ENCODE measurements at places on chromosomes 6 and 20.

DNA sequence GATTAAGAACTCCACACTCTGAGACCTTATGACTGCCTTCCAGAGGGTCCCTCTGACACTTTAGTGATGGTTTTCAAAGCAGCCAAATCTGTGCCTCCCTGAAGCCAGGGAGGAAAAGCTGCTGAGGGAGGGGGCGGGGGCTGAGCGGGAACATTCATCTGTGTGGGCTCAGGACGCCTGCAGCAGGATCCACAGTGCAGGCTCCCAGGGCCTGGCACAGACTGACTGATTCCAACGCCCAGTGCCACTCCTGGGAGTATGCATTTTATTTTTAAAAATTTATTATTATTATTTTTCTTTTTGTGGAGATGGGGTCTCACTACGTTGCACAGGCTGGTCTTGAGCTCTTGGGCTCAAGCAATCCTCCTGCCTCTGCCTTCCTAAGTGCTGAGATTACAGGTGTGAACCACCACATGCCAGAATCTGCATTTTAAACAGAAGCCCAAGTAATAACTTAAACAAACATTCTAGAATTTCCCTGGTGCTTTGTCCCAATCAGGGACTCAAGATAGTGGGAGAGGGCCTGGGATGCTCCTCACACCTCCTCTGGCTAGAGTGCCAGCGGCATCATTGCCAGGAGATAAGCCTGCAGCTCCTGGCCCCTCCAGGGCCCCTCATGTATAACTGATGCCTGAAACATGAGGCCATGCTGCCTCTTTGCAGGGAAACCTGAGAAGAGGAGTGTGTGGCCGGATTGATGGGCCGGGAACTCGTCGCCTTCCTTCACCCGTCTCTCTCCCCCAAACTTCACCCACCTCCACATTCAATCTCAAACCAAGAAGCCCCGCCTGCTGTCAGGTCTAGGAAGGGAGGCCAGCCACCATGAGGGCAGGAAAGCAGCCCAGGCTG, 438 bp upstream of the TMC2 start:
- DNase-seq, result no peak

DNA sequence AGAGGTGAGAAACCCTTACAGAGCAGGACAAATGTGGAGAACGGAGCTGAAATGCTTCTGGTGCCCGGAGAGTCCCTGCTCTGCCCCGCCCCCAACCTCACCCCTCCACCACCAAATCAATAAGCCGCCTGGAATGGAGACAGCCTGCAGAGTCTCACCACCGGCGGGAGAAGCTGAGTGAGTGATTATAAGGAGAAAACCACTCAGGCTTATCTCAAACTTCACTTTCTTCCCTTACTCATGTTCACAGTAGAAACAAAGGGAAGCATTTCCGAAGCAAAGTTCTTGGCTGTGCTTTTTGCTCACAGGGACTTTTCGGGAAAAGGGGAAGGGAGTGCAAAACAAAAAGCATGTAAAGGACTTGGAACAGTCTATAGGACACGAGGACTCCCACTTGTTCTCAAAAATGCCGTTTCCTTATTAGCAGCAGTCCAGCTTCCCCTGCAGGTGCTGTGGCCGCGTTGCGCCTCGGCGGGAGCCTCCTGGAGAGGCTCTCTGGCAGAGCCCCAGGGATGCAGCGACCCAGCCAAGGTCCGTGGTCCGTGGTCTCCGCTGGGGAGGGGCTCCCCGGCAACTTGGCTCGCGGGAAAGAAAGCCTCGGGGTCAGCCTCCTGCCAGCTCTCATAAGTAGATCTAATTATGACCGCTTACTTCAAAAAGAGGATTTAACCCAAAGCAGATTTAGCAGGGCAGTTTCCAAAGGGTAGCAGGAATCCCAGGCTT, 64.8 kb upstream of the TMEM30A start:
- no peak for DNase-seq

DNA sequence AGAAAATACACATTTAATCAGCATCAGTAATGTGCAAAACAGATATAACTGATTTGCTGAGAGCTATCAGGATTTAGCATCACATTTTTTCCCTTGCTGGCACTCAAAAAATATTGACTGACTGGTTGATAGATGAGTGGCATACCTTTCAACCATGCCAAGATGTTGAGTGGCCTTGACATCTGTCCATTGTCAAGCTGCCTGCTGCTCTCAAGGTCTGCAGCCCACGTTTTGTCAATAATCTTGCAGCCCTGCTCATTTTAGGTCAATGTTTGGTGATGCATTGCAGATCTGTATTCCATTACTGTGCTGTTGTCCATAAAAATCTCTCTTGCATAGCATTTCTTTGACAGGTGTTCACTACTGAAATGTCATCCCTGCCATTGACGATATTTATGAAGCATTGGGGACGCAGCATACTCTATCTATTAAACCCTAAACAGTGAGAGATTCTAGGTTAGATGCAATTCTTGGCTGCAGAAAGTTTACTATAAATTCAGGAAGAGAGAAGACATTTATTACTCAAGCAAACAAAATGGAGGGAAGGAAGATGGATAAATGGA, 111.6 kb downstream of the BFSP1 start:
- no peak for DNase-seq

- DNase-seq, result no peak
These were observed 142.5 kb downstream of the CD164 start for GRCh38 chr6:109239651-109240321.

DNA sequence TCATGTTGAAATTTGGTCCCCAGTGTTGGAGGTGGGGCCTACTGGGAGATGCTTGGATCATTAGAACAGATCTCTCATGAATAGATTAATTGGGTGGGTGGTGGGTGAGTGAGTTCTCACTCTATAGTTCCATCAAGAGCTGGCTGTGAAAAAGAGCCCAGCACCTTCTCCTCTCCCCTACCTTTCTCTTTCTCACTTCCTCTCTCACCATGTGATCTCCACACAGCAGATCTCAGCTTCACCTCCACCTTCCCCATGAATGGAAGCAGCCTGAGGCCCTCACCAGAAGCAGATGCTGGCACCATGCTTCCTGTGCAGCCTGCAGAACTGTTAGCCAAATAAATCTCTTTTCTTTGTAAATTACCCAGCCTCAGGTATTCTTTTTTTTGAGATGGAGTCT, 12.9 kb upstream of the GMNN start:
- no peak for DNase-seq

All from esophagus squamous epithelium (tissue), 5 donors.